Adipose tissue (tissue), 3 donors: ENCODE measurements at places on chromosomes 16 and 17. TPM values are rescaled to one million over a fixed set of nuclear protein-coding genes. Genes with fewer than 3 reads are reported as not detected.

Gene PDE6G
- polyA plus RNA-seq, result 0.20 TPM

Gene IL17C
- not detected for polyA plus RNA-seq

Gene ZSCAN10
- polyA plus RNA-seq, result not detected

Gene C17orf100
- polyA plus RNA-seq, result 2.3 TPM

Gene NEUROD2
- polyA plus RNA-seq, result 0.01 TPM

Gene TUBB3
- polyA plus RNA-seq, result 5.1 TPM

Gene ZG16B
- 2.4 TPM for polyA plus RNA-seq

Gene CD300E
- polyA plus RNA-seq, result 1.3 TPM

Gene RBFOX1
- not detected for polyA plus RNA-seq

Gene OSGIN1
- 6.5 TPM for polyA plus RNA-seq

Gene NEURL4
- polyA plus RNA-seq, result 11.8 TPM

Gene SPIRE2
- 3.4 TPM for polyA plus RNA-seq

Gene SSTR5
- not detected for polyA plus RNA-seq

Gene CD79B
- 5.2 TPM for polyA plus RNA-seq

Gene MYH13
- polyA plus RNA-seq, result not detected

Gene FNDC8
- polyA plus RNA-seq, result not detected

Gene TMC5
- 2.0 TPM for polyA plus RNA-seq

Gene BCL7C
- polyA plus RNA-seq, result 11.8 TPM

Gene ASPA
- polyA plus RNA-seq, result 4.7 TPM

Gene CRHR1
- not detected for polyA plus RNA-seq

Gene SLC16A6
- 1.1 TPM for polyA plus RNA-seq

Gene AIPL1
- polyA plus RNA-seq, result not detected

Gene CCL17
- not detected for polyA plus RNA-seq

Gene CACNG5
- polyA plus RNA-seq, result 0.12 TPM

Gene SOX9
- polyA plus RNA-seq, result 8.9 TPM

Gene ETV4
- polyA plus RNA-seq, result 0.91 TPM

Gene PERCC1
- polyA plus RNA-seq, result 0.24 TPM

Gene KLHL10
- polyA plus RNA-seq, result 0.79 TPM

Gene AANAT
- not detected for polyA plus RNA-seq

Gene AOC2
- 2.0 TPM for polyA plus RNA-seq

Gene RHBDF1
- polyA plus RNA-seq, result 33.0 TPM

Gene CACNG1
- not detected for polyA plus RNA-seq

Gene CBFA2T3
- 10.7 TPM for polyA plus RNA-seq

Gene CDH5
- 54.0 TPM for polyA plus RNA-seq

Gene CLEC18B
- 0.15 TPM for polyA plus RNA-seq

Gene ABCA3
- 6.8 TPM for polyA plus RNA-seq

Gene PRCD
- polyA plus RNA-seq, result 4.7 TPM

Gene C17orf58
- polyA plus RNA-seq, result 8.2 TPM

Gene CD300H
- 1.2 TPM for polyA plus RNA-seq

Gene ITGA3
- polyA plus RNA-seq, result 13.2 TPM

Gene EVPLL
- not detected for polyA plus RNA-seq

Gene ABCA6
- 22.4 TPM for polyA plus RNA-seq

Gene OTOA
- polyA plus RNA-seq, result not detected

Gene GCGR
- 1.4 TPM for polyA plus RNA-seq

Gene CCL1
- not detected for polyA plus RNA-seq

Gene LGALS9B
- not detected for polyA plus RNA-seq

Gene TMEM94
- 63.5 TPM for polyA plus RNA-seq

Gene VASN
- polyA plus RNA-seq, result 13.3 TPM

Gene NLRC5
- 44.2 TPM for polyA plus RNA-seq

Gene SDF2
- polyA plus RNA-seq, result 45.5 TPM

Gene SYCE1L
- polyA plus RNA-seq, result 1.2 TPM

Gene TBC1D3K
- not detected for polyA plus RNA-seq

Gene SLC6A4
- polyA plus RNA-seq, result 0.29 TPM

Gene TMEM88
- polyA plus RNA-seq, result 10.4 TPM

Gene ZNF598
- 24.1 TPM for polyA plus RNA-seq
